ENCODE measurements at places on chromosomes 5 and 9. TPM values are rescaled to one million over a fixed set of nuclear protein-coding genes. Genes with fewer than 3 reads are reported as not detected.
A peak's percentile ranks its signal among the peaks of the same experiment; 100 is the strongest.

The ACSL6 gene
- not detected for total RNA-seq

GRCh38 chr9:109796078-109796477, 16.1 kb downstream of the PALM2AKAP2 start:
- no peak for DNase-seq

DNA sequence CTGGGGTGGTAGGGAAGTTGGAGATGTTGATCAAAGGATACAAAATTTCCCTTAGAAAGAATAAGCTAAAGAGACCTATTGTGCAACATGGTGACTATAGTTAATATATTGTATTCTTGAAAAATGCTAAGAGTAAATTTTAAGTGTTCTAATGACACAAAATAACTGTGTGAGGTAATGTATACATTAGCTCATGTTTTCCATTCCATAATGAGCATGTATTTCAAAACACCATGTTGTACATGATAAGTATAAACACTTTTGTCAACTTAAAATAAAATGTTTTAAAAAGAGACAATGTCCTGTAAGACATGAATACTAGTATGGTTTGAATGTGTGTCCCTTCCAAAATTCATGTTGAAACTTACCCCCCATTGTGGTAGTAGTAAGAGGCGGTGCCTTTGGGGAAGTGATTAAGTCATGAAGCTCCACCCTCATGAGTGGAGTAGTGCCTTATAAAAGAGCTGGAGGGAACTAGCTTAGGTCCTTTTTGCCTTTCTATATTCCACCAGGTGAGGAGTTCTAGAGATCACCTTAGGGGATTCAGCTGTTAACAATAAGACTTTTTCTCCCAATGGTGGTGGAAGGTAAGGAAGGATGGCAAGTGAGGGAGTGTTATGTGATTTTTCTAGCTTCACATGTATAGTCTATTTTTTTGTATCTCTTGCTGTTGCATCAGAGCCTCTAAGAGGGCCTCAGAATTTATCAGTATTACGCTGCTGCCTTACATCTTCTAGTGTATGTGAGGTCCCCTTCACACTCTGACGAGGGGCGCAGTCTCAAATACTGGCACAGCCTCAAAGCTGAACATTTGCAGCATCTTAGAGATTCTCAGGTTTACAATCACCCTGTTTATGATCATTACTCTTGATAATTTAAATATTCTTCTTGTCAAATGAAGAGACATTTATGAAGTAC, 94.9 kb upstream of the NREP start:
- peak; percentile 52 for DNase-seq

DNA sequence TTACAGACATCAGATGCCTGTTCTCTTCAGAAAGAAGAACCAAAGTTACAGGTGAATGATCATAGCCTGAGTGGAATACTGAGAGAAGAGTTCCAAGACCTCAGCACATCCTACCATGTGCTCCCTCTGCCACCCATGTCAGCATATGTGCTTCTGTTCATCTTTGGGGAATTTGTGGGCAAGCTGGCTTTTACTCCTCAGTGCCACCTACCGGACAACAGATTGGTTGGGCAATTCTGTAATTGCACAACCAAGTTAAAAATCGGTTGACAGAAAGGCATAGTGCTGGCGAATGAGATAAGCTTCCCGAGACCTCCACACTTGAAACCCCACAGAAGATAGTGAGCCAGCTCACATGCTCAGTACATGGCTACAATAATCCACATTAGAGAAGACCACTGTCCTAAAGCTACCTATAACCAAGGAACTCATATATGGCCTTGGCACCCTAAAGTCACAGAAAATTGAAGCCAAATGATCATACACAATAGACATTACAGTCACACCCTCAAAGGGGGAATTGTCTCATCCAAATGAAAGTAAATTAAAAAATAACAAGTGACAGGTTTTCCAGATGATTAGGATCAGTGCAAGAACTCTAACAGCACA, 1238.0 kb upstream of the NUDT12 start:
- DNase-seq: no peak

- peak; percentile 16 for DNase-seq
These were observed 652 bp upstream of the TMEM161B start for GRCh38 chr5:88269222-88269771.

DNA sequence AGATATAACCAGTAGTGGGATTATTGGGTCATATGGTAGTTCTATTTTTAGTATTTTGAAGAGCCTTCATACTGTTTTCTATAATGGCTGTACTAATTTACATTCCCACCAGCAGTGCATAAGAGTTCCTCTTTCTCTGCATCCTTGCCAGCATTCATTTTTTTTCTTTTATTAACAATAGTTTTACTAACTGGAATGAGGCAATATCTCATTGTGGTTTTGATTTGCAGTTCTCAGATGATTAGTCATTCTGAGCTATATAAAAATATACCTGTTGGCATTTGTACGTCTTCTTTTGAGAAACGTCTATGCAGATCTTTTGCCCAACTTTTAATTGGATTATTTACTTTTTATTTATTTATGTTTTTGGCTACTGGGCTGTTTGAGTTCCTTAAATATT, 1579.3 kb upstream of the CDH6 start:
- no peak for DNase-seq

The HMMR gene
- total RNA-seq: 24.6 TPM

The LMX1B gene
- total RNA-seq: not detected

GRCh38 chr5:144972317-144972716, 801.6 kb downstream of the KCTD16 start:
- no peak for DNase-seq

DNA sequence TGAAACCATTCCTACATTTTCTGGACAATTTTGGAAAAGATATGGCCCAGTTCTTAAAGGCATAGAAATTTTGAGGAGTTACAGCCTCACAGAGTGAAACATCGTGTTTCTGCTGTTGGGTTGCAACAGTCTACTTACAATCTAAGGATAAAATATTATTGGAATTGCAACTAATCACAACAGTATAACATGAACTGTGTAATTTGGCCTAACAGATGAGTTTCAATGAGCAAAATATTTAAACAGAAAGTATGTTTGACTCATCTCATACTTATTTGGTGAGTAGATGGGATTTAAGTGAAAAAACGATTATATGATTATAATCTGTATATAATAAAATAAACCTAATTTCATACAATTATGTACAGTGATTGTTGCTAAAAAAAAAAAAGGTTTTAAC, 1061.8 kb downstream of the CDH12 start:
- peak; percentile 75 for DNase-seq

The TAF11L4 gene
- total RNA-seq: not detected

- DNase-seq: no peak
These were observed 11.9 kb upstream of the DDX41 start for GRCh38 chr5:177528631-177529030.

The GPR151 gene
- total RNA-seq: not detected

DNA sequence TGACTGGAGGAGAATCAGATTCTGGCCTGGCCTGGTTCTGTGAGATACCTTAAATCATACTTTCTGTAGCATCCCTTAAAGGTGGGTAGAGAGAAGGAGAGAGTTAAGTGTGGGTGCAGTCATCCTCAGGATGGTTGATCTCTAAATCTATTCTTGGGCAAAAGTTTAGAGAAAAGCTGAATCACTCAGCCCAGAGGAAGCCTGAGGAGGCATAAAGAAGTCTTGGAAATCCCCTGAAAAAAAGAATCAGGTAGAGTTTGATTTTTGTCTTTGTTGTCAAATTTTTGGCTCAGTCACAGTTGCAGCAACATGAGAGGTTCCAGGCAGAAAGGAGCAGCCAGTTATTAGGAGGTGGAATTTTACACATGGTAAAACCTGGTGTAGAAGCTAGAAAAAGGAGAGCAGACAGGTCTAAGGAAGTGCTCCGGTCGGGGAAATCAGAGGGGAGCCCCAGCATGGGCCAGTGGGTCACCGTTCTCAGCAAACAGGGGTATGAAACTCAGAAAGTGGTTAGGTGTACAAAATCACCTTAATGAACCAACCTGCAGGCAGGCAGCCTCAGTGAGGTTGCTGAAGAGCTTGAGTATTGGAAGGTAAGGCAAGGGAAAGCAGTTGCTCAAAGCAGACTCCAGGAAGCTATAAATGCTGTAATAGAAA, 116.2 kb upstream of the CNTLN start:
- DNase-seq: peak; percentile 54

- DNase-seq: no peak
These were observed 532.4 kb downstream of the ANXA1 start for GRCh38 chr9:73683862-73684591.

The STK10 gene
- 16.4 TPM for total RNA-seq

The CYLC2 gene
- not detected for total RNA-seq

The OR1Q1 gene
- not detected for total RNA-seq

GRCh38 chr5:167664222-167664804, 627.1 kb upstream of the WWC1 start:
- DNase-seq: no peak

The TAF1L gene
- total RNA-seq: not detected

GRCh38 chr5:107576736-107577393, 93.9 kb downstream of the EFNA5 start:
- no peak for DNase-seq

GRCh38 chr9:96498796-96499195, 48.8 kb downstream of the HABP4 start:
- DNase-seq: no peak

DNA sequence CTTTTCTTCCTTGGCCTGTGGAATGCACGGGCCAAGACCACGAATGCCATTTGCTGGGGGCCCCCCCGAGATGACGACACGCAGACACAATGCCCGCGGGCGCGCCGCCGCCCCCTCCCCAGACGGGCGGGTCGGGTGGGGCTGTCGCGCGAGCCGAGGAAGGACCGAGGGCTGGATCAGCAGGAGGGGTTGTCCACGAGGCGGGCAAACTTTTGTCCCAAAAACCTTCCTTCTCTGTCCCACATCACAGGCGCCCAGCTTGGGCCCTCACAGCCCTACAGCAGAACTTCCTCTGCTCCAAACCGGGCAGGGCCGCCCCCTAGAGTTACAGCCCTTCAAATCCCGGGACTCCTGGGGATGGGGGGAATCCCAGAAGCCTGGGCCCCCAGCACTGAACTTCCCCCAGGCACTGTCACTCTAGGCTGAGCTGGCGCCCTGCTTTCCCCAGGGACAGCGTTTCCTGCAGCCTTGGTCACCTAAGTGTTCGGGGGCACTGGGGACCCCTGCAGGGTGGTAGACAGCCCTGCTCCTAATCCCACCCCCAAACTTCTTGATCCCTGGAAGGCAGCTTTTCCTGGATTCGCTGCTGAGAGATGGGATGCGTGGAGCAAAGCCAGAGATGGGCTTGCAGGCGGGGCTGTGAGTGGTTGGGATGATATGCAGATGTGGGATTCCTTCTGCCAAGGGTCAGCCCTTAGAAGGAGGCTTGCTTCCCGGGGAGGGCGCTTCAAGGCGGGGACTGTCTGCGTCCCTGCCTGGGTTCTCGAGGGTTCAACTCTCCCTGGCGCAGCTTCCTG, 980 bp downstream of the COL5A1 start:
- peak; percentile 91 for DNase-seq

DNA sequence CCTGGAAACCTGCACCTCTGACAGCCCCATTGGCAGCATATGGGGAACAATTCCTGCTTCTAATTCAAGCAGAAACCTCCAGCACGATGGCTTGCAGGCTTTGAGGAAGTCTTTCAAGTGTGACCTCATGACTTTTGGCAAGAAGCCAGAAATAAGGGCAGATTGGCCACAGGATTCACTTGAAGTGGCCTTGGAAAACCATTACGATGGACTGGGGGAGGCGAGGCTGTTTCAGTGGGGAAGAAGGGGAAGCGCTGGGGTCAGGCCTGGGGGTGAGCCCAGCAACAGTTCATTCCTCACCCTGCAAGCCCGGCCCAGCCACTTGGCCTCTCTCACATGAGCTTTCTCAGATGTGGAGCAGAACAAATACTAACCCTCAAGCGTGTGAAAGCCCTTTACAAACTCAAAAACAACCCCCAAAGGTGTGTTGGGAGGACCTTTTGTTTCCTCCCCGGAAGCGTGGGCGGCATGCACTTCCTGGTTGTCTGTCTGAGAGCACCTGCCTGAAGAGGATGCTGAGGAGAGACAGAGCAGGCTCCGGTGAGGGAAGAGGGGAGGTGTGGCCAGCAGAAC, 26.9 kb upstream of the EEIG1 start:
- peak; percentile 27 for DNase-seq

The C5orf15 gene
- 35.1 TPM for total RNA-seq

The GARIN3 gene
- total RNA-seq: not detected

GRCh38 chr9:126490214-126490631, 123.5 kb upstream of the LMX1B start:
- no peak for DNase-seq
